ENCODE measurements at places on chromosomes 4 and X.

DNA sequence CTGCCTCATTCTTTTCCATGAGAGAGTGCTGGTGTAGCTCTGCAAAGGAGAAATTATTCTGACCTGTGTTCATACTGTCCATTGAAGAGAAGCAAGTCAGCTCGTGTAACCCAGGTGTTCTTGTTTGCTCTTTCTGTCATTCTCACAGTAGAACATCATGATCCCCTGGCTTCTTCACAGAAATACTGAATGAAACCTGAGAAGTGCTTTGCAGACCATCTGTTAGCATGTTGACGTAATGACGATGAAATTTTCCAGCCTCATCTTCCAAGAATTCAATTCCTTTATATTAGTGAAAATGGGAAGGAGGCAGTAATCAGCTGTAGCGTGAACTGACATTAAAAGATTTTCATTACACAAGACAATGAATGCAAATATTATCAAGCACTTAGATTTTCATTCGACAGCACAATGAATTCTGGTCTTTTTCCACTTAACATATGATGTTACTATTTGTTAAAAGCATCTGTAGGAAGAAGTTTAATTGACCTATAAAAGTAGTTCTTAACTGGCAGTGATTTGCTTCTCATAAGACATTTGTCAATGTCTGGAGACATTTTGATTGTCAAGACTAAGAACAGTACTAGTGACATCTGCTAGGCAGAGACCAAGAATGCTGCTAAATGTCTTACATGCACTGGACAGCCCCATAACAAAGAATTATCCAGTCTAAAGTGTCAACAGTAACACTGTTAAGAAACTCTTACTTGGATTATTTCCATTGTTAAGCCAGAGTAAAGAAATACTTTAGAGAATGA, 246.3 kb downstream of the BANK1 start:
- no peak for DNase-seq

- no peak for DNase-seq
Measured at GRCh38 chr4:107863850-107864371, 39.2 kb downstream of the SGMS2 start.

- no peak for DNase-seq
Measured at GRCh38 chrX:13535376-13536165, 33.8 kb upstream of the EGFL6 start.

- no peak for DNase-seq
Measured at GRCh38 chr4:82255657-82256056, 118.1 kb downstream of the HNRNPD start.

- DNase-seq: no peak
Measured at GRCh38 chr4:158446106-158446505, 75.6 kb upstream of the RXFP1 start.

GRCh38 chr4:83282049-83282535, 2.5 kb downstream of the COQ2 start:
- DNase-seq: peak; percentile 61

GRCh38 chrX:37776987-37777325, 2.9 kb upstream of the CYBB start:
- no peak for DNase-seq

DNA sequence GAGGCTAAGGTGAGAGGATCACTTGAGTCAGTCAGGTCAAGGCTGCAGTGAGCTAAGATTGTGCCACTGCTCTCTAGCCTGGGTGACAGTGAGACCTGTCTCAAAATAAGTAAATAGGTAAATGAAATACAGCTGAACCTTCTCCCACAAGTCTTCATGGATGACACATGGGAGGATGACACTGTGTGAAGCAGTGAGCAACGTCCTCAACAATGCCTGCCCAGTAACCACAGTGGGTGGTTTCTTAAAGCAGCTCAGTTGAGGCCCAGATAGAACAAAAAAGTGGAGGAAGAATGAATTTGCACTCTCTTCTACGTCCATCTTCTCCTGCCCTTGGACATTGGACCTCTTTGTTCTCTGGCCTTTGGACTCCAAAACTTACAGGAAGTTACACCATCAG, 52.7 kb downstream of the MSX1 start:
- DNase-seq: no peak

DNA sequence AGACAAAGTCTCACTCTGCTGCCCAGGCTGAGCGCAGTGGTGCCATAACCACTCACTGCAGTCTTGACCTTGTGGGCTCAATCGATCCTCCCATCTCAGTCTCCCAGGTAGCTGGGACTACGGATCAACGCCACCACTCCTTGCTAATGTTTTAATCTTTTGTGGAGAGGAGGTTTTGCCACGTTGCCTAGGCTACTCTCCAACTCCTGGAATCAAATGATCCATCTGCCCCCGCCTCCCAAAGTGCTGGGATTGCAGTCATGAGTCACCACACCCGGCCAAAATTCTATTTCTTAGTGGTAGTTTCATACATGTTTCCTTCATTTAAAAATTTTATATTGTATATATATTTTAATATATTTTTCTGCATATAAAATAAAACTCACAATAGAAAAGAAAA, 125.8 kb upstream of the CLNK start:
- DNase-seq: no peak

GRCh38 chr4:65645185-65645584, 25.1 kb downstream of the EPHA5 start:
- DNase-seq: no peak

GRCh38 chrX:54785901-54786300, 12.2 kb downstream of the ITIH6 start:
- peak; percentile 3 for DNase-seq

DNA sequence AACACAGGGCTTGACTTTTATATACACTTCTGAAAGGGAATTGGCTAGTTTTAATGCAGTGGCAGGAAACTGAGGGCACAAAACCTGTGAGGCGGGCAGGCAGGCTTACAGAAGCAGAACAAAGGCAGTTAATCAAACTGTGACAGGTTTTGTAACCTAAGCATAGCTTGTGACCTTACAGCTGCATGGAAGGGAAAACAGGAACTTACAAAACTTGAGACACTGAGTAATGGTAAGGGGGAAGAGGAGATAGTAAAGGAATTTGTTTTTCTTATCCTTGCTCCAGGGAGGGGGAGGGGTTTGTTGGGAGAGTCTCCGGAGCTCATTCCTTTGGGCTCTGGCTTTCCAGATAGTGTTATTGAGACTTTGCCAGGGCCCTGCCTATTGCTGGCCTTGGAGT, 55.6 kb downstream of the SLITRK4 start:
- no peak for DNase-seq

- no peak for DNase-seq
Measured at GRCh38 chr4:155140889-155141288, 67.5 kb upstream of the NPY2R start.

- DNase-seq: no peak
Measured at GRCh38 chr4:44320833-44321232, 127.8 kb downstream of the KCTD8 start.

- no peak for DNase-seq
Measured at GRCh38 chrX:8868070-8868773, 67.0 kb upstream of the FAM9A start.

Data from T-helper 1 cell (primary cell).